Temporal lobe (tissue), 4 donors: ENCODE measurements at places on chromosomes 4 and X. TPM values are rescaled to one million over a fixed set of nuclear protein-coding genes. Genes with fewer than 3 reads are reported as not detected.

NDNF gene
- total RNA-seq, result 6.6 TPM

PDGFRA gene
- 67.9 TPM for total RNA-seq

MSX1 gene
- total RNA-seq, result 2.2 TPM

PTCHD1 gene
- 11.1 TPM for total RNA-seq

MAGEA4 gene
- not detected for total RNA-seq

AKAP4 gene
- total RNA-seq, result not detected

TMSB15A gene
- 155 TPM for total RNA-seq

LRBA gene
- total RNA-seq, result 21.1 TPM

ASMT gene
- total RNA-seq, result 0.25 TPM
